ENCODE measurements at places on chromosomes 12 and 14. TPM values are rescaled to one million over a fixed set of nuclear protein-coding genes. Genes with fewer than 3 reads are reported as not detected.

- DNase-seq: peak; percentile 24
Measured at GRCh38 chr12:62846491-62846890, 88.5 kb downstream of the PPM1H start.

DNA sequence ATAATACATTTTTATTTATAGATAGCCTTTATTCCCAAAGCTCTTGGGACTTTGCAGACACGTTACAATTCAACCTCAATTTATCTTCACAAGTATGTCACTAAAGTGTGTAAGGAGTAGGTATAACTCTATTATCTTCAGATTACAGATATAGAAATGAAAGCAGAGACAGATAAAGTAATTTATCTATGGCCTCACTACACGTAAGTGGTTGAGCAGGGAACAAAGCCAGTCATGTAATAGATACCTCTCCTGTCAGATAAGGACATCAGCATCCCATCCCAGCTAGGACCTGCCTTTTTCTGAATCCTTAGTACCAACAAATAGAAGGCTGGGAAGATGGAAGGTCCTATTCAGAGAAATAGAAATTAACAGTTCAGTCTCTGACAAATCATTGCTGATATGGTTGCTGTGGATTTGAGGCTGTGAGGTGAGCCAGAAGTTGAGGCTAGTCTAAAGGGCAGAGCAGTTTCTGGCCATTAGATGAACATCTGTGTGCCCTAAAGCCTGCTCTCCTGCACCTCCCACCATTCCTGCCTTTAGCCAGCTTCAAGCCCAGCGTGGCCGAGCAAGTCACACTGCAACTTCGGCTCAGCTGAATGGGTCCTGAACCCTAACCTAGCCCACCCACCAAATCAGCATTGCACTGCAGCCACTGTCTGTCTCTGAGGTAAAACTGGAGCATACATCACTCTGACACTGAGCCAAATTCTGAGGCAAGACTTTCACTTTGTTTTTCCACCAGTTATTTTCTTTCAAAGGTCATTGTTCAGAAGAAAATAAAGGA is 71.1 kb upstream of the PLEKHA5 start:
- no peak for DNase-seq

DNA sequence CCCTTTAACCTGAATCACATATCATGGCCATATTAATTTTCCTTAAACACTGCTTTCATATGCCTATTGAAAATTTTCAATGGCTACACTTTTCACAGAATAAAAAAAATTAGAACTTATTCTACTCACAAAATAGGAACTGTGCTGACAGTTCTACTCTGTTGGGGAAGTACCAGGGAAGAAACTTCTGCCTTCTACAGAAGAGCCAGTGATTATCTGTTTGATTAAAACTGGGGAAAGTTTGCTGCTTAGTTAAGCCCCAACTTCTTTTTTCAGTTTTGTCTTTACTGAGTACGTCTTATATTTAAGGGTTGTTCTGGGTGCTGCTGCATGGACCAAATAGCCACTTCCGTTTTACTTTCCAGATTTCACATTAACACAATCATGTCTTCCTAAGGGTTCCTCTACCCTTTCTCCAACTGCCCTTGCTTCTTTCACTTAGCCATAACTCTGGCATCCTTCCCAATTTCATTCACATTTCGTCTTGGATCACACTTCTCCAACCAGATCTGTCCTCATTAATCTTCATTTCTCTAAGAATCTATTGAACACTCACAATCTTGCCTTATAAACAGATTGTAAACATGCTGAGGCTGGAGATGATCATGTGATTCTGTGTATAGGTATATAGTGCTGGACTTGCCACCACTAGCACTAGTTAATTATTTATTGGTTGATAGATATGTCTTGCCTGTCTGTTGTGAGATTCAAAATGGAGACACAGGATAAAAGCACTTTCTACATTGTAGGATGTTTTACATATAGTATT is 1.9 kb upstream of the SEL1L start:
- no peak for DNase-seq

- peak; percentile 89 for DNase-seq
Measured at GRCh38 chr14:73764406-73765280, 50.5 kb upstream of the PNMA1 start.

DNA sequence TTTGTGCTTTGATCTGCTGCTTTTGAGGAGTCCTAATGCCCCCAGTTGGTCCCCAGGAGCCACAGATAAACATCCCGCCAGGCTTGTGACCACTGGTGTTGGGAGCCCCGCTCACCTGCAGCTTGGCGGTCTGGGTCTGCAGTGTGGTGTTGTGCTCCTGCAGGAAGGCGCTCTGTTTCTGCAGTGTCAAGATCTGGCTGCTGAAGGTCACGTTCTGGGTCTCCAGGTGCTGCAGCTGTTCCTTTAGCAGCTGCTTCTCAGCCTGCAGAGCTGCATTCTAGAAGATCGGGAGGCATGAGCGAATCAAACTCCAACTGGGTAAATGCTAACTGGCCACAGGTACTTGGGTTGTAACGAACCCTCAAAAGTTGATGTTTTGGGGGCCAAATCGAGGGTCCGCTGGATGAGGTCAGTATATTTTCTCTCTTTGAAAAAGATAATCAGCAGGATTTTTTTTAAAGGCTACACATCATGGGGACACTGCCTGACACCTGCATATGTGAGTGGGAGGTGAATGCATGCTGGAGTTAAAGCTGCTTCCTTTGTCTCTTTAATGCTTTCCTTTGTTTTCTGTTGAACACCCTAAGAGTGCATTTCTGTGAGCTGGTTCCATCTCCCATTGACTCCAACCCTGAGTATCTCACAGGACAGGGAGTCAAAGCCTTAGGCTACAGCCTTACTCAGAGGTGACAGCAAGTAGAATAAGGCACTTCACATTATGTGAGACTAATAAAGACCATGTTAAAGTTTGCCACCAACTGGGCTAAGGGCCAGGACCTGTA is 61.3 kb upstream of the GPR68 start:
- no peak for DNase-seq

GRCh38 chr14:101130861-101131260 is 227.3 kb upstream of the RTL1 start:
- DNase-seq: no peak

DNA sequence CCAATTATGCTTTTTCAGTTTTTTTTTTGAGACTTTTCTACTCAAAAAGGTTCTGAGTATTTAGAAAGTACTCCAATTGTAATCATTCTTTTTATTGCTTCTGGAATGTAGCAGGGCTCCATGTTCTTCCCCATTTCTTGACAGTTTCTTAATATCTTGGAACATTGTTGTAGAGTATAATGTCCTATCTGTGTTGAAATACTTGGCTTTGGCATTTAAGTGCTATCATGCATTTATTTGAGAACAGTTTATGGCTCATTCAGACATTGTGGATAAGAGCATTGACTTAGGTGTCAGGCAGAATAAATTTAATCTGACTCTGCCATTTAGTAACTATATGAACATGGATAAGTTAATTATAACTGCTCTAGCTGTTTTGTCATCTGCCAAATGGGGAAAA is 28.3 kb downstream of the ADIPOR2 start:
- DNase-seq: no peak

GRCh38 chr14:42872786-42873185 is 1266.1 kb downstream of the LRFN5 start:
- DNase-seq: no peak

DNA sequence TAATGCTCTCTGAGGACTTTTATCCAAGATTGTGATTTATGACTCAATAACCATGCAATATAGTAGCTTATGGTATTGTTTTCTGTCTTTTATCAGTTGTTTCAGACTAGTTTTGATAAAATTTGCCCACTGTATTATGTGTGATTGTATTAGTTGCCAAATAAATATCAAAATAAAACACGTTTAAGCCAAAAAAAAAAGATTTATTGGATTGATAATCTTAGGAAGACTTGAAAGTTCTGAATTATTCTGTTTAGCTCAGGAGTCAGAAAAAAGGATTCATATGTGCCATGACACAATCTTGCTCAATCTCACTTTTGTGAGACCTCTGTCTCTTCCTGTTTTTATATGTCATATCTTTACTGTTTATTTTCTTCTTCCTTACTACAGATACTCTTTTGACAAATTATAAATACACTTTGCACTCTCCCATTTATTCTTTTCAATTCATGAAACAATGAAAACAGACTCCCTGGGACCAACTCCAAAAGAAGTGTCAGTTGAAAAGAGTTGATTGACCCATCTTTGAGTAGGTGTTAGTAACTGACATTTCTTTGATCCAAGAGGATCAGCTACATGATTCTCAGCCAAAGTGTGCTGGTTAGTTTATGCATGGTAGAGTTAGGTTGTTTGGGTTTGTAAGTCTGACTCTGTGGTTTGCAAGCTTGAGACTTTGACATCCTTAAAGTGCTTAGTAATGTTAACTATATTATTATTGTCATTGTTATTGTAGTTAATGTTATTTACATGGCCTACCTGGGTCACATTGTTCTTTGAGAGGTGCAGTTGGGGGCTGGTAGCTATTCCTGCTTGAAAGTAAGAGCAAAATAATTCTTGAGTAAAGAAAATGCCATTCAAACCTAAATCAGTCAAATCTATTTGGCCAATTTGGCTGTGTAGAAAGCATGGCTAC is 2.5 kb downstream of the OR6C76 start:
- DNase-seq: no peak

DNA sequence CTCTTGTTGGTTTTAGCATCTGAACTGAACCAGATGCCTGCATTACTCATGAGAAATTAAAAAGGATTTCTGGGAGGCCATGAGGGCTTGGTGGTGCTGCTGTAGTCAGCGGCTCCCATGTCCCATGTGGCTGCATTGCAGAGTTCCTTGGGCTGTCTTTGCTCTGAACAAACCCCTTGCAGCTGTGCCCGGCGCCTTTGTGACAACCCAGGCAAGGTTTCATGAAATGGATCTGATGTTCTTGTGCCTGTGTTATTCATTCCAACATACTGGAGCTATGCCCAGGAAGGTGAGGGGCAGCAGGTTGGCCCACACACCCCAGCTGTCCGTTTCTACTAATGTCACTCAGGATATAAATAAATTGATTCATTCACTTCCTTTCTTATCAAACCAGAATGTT is 40.8 kb downstream of the TGFB3 start:
- no peak for DNase-seq

- DNase-seq: no peak
Measured at GRCh38 chr14:70140614-70141013, 48.1 kb downstream of the SLC8A3 start.

- DNase-seq: no peak
Measured at GRCh38 chr12:4615667-4616066, 33.2 kb downstream of the AKAP3 start.

Gene B3GNT4
- total RNA-seq: 0.07 TPM

Gene TMEM63C
- total RNA-seq: 5.0 TPM

Gene KITLG
- not detected for total RNA-seq

Gene CYP46A1
- total RNA-seq: 0.52 TPM

Gene LIN7A
- 0.15 TPM for total RNA-seq

Measured in Karpas-422 (cell line).